ENCODE measurements at places on chromosomes 1 and 21. TPM values are rescaled to one million over a fixed set of nuclear protein-coding genes. Genes with fewer than 3 reads are reported as not detected.

Gene BCAN
- total RNA-seq = 0.88 TPM

Gene KPRP
- not detected for total RNA-seq

- DNase-seq = no peak
- H3K4me3 ChIP-seq = no peak overlapping the region
- H3K27ac ChIP-seq = no peak overlapping the region
- 0 out of 2 replicates have a peak, but pooled peaks cover 3% of the 10 kb centered on the region for H3K4me1 ChIP-seq
Measured at GRCh38 chr1:22778862-22779520, 68.4 kb downstream of the EPHB2 start.

GRCh38 chr1:202935844-202936243 is 8.8 kb upstream of the KLHL12 start:
- no peak for DNase-seq
- peaks cover 7% of the 10 kb centered on the region for H3K36me3 ChIP-seq
- no peak overlapping the region for H3K4me3 ChIP-seq
- H3K27me3 ChIP-seq = no peaks in the 10 kb centered on the region
- H3K27ac ChIP-seq = no peak overlapping the region
- H3K4me1 ChIP-seq = no peaks in the 10 kb centered on the region

DNA sequence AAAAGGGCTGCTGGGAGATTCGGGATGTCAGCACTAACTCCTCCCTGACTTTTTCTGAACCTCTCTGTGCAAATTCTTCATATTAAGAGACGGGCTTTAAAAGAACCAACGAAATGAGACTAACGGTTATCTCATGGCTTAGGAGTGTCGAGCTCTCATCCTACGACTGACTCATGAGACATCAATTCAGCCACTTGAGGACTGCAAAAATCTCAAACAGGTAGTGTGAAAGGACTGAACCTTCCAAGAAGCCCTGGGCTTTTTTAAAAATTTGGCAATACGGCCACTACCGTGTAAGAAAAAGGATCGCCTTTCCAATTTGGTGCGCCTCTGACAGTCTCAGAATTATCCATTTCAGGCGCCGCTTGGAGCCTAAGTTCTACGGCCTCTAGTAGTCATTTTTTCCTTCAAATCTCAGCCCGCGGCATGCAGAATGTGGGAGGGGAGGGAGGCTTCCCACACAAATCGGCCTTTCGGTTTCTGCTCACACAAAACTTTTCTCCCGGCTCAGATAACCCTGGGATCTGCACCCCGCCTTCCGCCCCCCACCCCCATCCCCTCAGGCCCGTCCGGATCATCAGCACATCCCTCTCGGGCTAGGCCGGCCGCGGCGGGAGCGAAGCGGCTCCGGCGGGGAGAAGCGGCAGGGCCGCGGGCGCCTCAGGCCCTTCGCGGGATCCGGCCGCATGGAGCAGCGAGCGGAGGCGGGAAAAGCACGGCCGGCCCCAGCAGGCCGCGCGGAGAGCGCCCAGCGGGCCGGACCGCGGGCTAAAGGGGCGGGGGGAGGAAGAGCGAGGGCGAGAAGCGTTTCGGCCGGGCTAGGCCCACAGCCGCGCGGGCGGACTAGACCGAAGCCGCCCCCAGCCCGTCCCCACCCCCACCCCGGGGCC is 618 bp downstream of the HNRNPR start:
- H3K4me1 ChIP-seq = peaks cover 3% of the 10 kb centered on the region
- peak; percentile 31 for DNase-seq
- peaks cover 2% of the 10 kb centered on the region for H3K27me3 ChIP-seq

GRCh38 chr1:233113009-233113879 is 162.8 kb downstream of the NTPCR start:
- H3K36me3 ChIP-seq = peaks cover 16% of the 10 kb centered on the region
- peak; percentile 86 for DNase-seq
- peak overlapping the region; percentile 98 for H3K27ac ChIP-seq
- H3K27me3 ChIP-seq = no peaks in the 10 kb centered on the region

DNA sequence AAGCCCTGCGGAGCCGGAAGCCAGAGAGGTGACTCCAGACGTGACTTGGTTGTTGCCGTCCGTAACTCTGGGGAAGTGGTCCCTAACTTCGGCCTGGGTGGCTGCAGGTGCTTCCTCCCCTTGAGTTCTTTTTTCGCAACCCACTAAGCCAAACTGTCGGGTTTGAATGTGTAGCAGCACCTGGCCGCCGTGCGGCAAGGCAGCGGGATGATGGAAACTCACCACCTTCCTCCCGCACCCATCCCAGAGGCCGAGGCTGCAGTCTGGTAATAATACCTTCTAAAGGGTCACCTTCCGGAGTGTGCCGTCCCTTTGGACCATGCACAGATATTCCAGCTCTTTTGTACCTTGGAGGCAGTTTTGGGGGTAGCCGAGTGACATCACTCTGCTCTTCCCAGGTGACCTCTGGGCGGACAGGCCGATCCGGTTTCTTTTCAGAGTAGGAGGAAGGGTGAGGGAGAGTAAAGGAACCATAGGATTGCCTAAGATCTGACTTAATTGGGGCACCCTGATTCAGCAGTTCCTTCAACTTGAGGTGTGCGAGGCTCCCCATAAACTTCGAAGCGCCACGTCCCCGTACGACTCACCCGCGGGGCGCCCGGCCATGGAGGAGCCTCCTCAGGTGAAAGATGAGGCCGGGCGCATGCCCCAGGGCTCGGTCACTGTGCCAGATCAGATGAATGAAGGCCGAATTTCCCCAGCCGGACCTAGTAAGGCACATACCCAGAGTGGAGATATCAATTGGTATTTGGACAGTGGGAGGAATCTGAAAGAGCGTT is 1.0 kb downstream of the KCNK1 start:
- DNase-seq = peak; percentile 33
- H3K27ac ChIP-seq = no peak overlapping the region
- peaks cover 23% of the 10 kb centered on the region for H3K36me3 ChIP-seq
- peaks cover 3% of the 10 kb centered on the region for H3K27me3 ChIP-seq
- H3K4me1 ChIP-seq = no peaks in the 10 kb centered on the region

- H3K27me3 ChIP-seq = no peaks in the 10 kb centered on the region
- H3K27ac ChIP-seq = no peak overlapping the region
- H3K4me3 ChIP-seq = no peak overlapping the region
- no peak for DNase-seq
Measured at GRCh38 chr1:64404202-64404601, 65.7 kb upstream of the CACHD1 start.

GRCh38 chr21:45236481-45236880 is 51.2 kb downstream of the POFUT2 start:
- H3K4me1 ChIP-seq = no peaks in the 10 kb centered on the region
- no peaks in the 10 kb centered on the region for H3K27me3 ChIP-seq
- DNase-seq = no peak

- H3K4me3 ChIP-seq = no peak overlapping the region
- H3K4me1 ChIP-seq = no peaks in the 10 kb centered on the region
- no peak for DNase-seq
- no peaks in the 10 kb centered on the region for H3K27me3 ChIP-seq
- no peak overlapping the region for H3K27ac ChIP-seq
Measured at GRCh38 chr1:207089627-207090355, 1.1 kb downstream of the C4BPB start.

GRCh38 chr1:88549536-88549935 is 134.5 kb upstream of the PKN2 start:
- no peaks in the 10 kb centered on the region for H3K36me3 ChIP-seq
- H3K27ac ChIP-seq = no peak overlapping the region
- DNase-seq = no peak
- H3K4me1 ChIP-seq = no peaks in the 10 kb centered on the region
- no peak overlapping the region for H3K4me3 ChIP-seq
- H3K27me3 ChIP-seq = no peaks in the 10 kb centered on the region

DNA sequence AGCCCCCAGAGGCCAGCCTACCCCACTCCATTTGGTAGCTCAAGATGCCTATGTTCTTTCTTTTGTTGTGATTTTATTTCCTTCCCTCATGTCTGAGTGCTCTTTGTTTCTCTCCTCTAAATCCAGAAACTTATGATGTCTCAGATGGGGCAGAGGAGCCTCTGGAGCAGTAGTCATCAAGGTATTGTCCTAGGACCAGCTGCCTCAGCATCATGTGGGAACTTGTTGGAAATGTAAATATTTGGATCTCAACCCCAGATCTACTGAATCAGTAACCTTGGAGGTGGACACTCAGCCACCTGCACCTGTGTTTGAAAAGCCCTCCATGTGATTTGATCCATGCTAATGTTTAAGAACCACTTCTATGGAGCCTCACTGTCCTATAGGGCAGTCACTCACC is 593.1 kb upstream of the PLXNA2 start:
- H3K27ac ChIP-seq = no peak overlapping the region
- H3K27me3 ChIP-seq = no peaks in the 10 kb centered on the region
- no peak for DNase-seq

DNA sequence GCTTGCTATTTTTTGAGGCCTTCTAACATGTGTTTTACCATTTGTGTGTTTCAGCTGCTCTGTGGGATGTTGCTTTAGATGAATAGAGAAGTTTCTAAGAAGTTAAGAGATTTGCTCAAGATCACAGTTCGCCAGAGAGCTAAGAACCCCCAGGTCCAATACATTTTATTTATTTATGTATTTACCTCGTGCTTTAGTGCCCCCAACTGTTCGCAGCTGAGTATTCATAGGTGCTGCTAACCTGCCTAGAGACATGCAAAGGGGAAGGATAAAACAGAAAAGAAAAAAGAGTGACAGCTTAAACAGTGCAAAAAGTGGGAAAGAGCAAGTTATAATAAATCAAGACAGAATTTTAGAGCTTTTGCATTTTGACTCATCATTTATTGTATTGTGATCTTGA is 31.1 kb downstream of the NFYC start:
- no peak for DNase-seq
- H3K36me3 ChIP-seq = peaks cover 20% of the 10 kb centered on the region
- H3K27me3 ChIP-seq = no peaks in the 10 kb centered on the region
- no peak overlapping the region for H3K4me3 ChIP-seq
- no peaks in the 10 kb centered on the region for H3K4me1 ChIP-seq

DNA sequence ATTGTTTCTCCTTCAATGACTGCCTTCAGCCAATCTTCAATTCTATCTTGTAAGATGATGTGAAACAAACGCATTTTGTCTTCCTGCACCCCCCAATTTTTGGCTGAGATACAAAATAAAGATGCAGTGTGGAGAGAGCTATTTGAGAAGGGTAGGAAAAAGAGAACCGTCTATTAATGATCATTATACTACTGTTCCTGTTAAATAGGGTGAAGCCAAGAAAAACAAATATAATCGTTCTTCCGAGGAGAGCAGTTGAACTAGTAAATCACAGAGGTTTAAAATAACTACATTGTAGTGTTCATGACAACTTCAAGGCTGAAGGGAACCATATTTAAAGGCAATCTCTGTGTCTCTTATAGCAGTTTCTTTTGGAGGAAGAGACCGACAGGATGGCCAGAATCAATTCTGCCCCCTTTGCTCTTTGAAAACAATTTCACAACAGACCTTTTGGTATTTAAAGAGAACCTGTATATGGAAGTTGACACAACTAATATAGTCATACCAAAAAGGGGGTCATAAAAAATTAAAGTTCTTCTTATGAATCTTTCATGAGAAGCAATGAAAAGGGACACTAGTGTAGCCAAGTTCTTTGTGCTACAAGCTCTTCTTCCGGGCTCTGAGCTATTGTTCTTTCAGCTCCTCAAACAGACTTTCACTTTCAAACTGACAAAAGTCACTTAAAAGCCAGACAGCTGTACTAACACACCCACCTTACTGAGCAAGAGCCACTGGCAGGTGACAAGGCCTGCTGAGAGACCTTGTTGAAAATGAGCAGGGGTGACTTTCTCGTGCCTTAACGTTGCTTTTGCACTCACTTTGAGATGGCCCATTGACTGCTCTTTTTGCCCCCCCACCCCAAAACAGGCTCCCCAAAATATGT is 30.9 kb downstream of the PROX1 start:
- H3K36me3 ChIP-seq = no peaks in the 10 kb centered on the region
- H3K27me3 ChIP-seq = no peaks in the 10 kb centered on the region
- no peak for DNase-seq
- H3K4me3 ChIP-seq = no peak overlapping the region

Gene CLEC20A
- not detected for total RNA-seq

- peak overlapping the region; percentile 74 for H3K4me3 ChIP-seq
- H3K27ac ChIP-seq = peak overlapping the region; percentile 18
- no peaks in the 10 kb centered on the region for H3K27me3 ChIP-seq
- no peak for DNase-seq
- no peaks in the 10 kb centered on the region for H3K4me1 ChIP-seq
- H3K36me3 ChIP-seq = no peaks in the 10 kb centered on the region
Measured at GRCh38 chr1:15206418-15207030, 40.5 kb upstream of the FHAD1 start.

- no peak overlapping the region for H3K4me3 ChIP-seq
- no peaks in the 10 kb centered on the region for H3K4me1 ChIP-seq
- no peaks in the 10 kb centered on the region for H3K36me3 ChIP-seq
- H3K27ac ChIP-seq = no peak overlapping the region
- H3K27me3 ChIP-seq = no peaks in the 10 kb centered on the region
- DNase-seq = no peak
Measured at GRCh38 chr1:171160211-171160610, 24.9 kb upstream of the FMO2 start.

- peak overlapping the region; percentile 61 for H3K4me3 ChIP-seq
- H3K36me3 ChIP-seq = no peaks in the 10 kb centered on the region
- H3K27ac ChIP-seq = no peak overlapping the region
- H3K4me1 ChIP-seq = no peaks in the 10 kb centered on the region
- H3K27me3 ChIP-seq = peaks cover 27% of the 10 kb centered on the region
Measured at GRCh38 chr1:156623946-156624813, 5.0 kb downstream of the HAPLN2 start.

DNA sequence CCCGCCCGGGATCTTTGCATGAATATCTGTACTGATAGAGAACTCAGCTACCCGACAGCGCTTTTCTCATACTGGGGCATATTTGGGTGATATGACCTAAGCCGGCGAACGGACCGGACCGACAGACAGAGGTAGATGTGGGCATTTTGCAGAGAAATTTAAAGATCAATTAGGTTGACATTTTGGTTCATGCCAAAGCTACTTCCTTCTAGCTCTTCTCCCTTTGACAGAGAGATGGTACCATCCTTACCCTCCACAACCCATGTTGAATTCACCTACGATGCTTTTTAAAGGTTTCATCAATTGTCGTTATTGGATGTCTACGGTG is 459 bp downstream of the ARV1 start:
- no peak for DNase-seq
- H3K4me1 ChIP-seq = no peaks in the 10 kb centered on the region
- peaks cover 37% of the 10 kb centered on the region for H3K27me3 ChIP-seq
- H3K27ac ChIP-seq = no peak overlapping the region
- peak overlapping the region; percentile 97 for H3K4me3 ChIP-seq
- no peaks in the 10 kb centered on the region for H3K36me3 ChIP-seq

All from H9 (cell line).